ENCODE measurements at places on chromosomes 4 and X.

DNA sequence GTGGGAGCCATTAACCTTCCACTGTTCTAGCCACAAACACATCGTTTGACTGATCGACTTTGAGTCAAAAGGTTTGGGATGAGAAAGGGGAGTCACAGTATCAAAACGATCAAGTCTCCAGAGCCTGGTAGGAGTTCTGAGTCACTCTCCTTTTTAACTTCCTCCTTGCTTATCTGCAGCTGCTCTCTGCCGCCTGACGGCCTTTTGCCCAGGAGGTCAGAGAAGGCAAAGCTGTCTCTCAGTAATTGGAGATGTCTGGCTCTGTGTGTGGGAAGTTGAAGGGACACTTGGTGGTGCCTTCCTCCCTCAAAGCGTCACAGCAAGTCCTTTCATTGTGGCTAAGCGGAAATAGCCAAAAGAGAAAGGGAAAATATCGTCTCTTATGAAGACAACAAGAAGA, 63.1 kb downstream of the ANOS1 start:
- DNase-seq = no peak

- no peak for DNase-seq
These were observed 3.3 kb downstream of the KCND1 start for GRCh38 chrX:48968377-48968776.

GRCh38 chr4:41095192-41095872, 119.0 kb downstream of the APBB2 start:
- DNase-seq = no peak

- DNase-seq = no peak
These were observed 10.0 kb upstream of the LNX1 start for GRCh38 chr4:53601251-53601764.

DNA sequence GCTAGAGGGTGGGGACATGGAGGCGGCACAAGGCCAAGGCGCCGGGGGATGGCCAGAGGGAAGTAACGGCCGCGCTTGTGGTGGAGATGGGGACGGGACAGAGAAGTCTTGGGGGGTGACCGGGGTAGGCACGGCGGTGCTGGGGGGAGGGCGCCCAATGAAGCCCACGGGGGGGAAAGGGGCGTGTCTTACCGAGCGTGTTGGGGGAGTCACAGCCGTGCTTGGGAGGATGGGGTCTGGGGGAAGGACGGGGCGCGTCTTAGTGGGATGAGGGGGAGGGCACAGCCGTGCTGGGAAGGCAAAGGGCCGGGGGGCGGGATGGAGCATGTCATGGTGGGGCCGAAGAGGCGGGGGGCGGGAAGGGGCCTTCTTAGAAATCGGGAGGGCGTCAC, 952 bp downstream of the ARSD start:
- DNase-seq = no peak

GRCh38 chrX:69387567-69388487, 116.3 kb upstream of the NALF2 start:
- peak; percentile 5 for DNase-seq
